Stimulated activated CD4-positive, alpha-beta T cell treated with anti-CD3 and anti-CD28 coated beads, Interleukin-1b, Interleukin-23, amount 100 ng/mL, for 1 hour (primary cell): ENCODE measurements at places on chromosomes 2 and 18.

GRCh38 chr18:26981360-26982082, 116.0 kb upstream of the AQP4 start:
- no peak for DNase-seq

GRCh38 chr18:74063023-74063422, 84.6 kb downstream of the FBXO15 start:
- DNase-seq = no peak

DNA sequence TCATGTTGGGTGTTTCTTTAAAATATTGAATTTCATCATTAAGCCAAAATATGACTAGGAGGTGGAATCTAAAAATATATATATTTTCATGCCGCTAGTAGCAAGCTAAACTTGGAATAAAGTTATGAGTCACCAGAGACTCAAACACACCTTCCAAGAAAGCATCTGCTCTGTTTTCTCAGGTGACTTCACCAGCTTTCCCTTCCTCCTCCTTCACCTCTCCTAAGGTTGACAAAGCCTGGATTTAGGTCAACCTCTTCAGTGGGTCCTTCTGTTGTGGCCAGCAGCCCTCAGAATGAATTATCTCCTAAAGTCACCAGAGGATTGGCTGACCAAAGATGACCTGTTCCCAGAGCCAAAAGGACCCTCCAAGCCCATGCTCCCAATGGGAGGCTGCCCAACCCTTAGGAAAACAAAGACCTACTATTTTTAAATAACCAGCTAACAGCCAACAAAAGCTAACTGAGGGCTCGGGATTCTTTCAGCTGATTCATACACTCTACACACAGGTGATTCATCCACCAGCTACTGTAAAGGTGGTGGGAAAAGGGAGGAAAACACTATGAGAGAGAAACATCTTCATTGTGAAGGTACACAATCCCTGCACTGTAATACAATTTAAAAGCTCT, 113.9 kb downstream of the MYO5B start:
- DNase-seq = no peak

- no peak for DNase-seq
Measured at GRCh38 chr2:11628675-11629074, 41.3 kb downstream of the NTSR2 start.

DNA sequence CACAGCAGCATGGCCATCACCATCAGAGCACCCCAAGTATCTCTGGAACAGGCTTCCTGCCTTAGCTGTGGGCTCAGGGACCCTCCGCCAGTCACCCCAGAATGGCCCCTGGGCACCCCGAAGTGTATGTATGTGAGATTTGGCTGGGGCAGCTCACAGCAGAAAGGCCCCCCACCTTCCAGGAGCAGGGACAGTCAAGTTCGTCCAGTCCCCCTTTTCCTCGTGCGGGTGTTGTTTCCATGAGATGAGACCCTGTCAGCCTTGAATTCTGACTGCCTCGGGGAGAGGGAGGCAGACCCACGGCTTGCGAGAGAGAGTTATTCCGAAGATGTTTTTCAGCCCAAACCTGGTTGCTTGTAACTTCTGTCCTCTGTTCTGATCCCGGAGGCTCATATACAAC, 290.9 kb upstream of the HDAC4 start:
- no peak for DNase-seq

GRCh38 chr2:217623281-217623912, 379.4 kb downstream of the TNS1 start:
- DNase-seq = no peak

DNA sequence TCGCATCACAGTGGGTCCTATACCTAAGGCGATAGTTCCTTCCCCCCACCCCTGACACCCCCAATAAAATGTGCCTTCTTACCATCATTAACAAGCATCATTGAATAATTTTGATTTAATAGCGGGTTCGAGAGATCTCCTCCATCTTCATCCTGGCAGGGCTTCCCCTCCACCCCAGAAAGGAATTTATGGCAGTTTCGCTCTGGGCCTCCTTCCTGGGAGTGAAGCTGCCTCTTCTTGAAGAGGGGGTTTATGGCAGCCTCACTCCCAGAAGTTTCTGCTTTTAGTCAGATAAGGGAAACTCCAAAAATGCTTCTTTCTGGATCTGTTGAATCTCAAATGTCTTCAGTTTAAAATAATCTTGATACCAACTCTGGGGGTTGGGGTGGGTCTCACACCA, 45.7 kb downstream of the RRM2 start:
- no peak for DNase-seq
